ENCODE measurements at places on chromosomes 2 and 18.

GRCh38 chr2:1081451-1082225 is 131.0 kb downstream of the SNTG2 start:
- DNase-seq, result no peak

DNA sequence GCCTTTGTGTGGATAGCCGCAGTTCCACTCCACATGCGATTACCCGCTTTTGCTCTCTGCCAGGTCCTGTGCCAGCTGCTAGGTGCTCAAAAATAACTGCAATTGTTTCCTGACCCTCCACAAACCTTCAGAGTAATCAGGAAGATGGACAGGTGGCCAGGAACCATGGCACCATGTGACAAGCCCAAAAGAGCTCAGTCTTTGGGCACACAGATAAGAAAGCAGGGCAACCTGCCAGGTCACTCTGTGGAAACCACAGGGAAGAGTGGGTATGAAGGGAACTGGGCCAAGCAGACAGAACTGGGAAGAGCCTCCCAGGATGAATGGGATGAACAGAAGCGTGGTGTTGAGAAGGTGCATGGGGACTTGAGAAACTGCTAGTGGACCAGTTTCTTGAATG is 79.4 kb upstream of the AGAP1 start:
- no peak for DNase-seq

DNA sequence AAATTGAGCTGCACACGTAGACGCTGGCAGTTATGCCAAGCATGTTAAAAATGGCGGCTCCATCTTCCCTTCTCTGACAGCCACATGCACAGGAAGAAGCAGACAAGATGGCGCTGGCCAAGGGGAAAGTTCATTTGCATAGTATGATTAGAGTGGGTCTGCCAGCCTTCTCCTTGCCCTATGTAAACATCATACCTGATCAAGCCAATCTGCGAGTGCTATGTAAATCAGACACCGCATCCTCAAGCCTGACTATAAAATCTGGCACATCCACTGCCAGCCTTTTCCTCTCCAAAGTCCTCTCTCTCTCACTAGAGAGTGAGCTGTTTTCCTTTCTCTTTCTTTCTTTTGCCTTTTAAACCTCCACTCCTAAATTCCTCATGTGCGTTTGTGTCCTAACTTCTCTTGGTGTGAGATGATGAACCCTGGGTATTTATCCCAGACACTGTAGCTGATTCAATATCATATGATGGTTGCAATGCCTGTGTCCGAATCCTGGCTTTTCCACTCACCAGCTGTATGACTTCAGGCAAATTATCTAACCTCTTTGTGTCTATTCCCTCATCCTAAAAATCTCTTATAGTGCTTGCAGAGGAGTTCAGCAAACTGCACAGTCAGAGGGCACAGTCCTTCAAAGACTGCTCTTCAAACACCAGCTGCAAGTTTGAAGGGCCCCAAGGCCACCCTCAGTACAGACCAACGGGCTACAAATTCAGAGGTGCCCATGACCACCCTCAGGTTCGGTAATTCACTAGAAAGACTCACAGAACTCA is 39.3 kb upstream of the ITSN2 start:
- DNase-seq, result no peak

GRCh38 chr2:156189143-156189542 is 143.4 kb downstream of the NR4A2 start:
- DNase-seq, result no peak

DNA sequence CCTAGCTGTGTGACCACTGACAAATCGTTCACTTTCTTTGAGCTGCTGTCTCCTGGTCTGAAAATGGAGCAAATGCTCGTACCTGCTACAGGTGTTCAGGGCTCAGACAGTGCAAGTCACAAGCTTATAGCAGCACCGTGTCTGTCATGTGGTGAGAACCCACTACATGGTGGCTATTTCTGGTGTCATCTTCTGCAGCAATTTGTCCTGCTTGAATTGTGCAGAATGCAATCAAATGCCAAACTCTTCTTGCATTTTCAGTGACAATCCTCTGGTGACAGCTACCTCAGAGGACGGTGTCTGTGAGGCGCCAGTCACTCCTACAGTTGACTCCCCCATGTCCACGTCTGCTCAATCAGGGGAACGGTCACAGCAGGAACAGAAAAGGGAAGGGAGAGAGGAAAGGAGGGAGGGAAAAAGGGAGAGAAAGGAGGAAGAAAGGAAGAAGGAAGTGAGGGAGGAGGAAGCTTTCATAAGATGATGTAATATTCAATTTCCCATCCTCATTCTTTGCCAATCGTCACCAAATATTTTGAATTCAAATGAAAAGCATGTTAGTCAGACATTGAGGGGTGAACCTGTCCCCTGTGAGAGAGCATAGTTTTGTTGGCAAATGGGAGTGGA is 122.2 kb downstream of the BCL2 start:
- DNase-seq, result no peak

GRCh38 chr2:205957452-205958154 is 128.4 kb downstream of the INO80D start:
- no peak for DNase-seq

- no peak for DNase-seq
Measured at GRCh38 chr2:203648273-203648672, 58.2 kb upstream of the CD28 start.

DNA sequence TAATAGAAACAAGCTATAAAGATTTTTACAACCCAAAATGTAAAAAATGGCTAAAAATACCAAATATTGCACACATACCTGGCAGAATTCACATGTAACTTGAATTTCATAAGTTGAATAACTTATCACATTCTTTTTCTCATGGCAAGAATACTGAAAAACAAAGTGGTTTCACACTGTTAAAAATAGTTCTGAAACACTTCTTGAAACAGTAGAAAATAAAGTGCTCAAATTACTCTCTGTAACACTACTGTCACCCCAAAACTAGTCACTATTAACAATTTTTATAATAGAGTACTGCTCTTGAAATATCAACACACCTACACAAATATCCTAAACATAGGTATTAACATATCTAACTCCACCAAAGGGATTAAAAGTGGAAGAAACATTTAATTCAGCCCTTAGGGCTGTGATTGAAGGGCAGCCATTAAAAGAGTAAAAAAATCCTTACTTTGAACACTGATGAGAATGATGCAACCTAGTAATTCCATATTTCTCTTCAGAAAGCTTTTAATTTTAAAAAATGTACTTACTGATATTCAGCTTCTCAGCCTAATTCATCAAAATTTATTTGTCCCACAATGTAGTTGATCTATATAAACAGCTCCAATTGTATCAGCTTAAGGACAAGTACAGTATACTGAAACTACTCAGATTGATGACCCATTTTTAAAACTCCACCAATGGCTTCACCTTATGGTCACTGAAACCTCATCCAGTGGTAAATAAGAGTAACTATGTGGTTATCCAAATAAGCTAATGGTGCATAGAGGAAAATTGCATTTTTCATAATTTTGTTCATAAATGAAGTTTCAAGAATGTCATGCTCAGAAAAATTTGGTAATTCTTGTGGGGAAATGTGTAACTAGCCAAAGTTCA is 31.4 kb downstream of the ATF2 start:
- no peak for DNase-seq

GRCh38 chr2:222709191-222709891 is 37.9 kb downstream of the MOGAT1 start:
- peak; percentile 97 for DNase-seq

GRCh38 chr2:57160976-57161375 is 885.6 kb upstream of the VRK2 start:
- peak; percentile 75 for DNase-seq

DNA sequence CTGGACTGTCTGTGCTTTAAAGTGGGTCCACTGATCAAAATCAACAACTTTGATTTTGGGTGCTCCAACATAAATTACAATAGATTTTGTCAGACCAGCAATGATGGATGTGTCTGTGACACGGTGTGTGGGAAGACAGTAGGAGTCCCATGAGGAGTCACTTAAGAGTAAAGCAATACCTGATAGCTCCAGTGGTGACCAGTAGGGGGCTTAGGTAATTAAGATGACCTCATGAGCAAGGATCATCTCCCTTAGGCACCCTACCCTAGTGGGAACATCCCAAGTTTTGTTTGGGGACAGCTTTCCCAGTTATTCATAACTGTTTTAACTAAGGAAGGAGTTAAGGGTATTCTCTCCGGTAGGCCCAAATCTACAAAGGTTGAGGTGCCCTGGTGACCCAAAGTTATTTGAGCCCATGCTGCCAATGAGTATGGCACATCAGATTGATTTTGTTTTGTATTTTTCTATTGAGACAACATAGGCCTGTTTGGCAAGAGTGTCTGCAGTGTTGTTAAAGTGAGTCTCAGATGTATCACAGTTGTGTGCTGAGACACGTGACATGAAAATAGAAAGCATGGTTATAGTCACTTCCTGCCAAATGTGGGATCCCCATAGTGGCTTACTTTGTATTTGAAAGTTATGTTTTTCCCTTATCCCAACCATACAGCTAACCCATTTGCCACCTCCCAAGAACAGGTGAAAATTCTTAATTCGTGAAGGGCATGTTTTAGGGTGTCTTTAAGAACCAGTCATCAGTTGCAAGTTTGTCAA is 1337.6 kb upstream of the SLC39A10 start:
- DNase-seq, result peak; percentile 15

DNA sequence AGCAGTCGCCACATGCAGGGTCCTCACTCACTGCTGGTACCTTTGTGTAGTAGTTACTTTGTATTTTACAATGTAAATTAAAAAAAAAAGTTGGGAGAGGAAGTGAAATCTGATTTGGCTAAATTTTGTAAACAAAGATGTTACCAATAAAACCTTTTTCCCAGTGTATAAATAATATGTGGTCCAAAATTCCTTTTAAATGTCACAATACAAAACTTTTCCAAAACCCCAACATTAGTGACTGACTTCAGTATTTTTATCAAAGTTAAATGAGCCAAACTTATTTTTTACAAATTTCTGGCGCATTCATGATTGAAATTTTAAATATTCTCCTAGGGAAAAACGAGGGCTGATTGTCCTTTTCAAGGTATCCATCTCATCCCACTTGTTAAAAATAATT is 239.9 kb downstream of the AGAP1 start:
- DNase-seq, result no peak

DNA sequence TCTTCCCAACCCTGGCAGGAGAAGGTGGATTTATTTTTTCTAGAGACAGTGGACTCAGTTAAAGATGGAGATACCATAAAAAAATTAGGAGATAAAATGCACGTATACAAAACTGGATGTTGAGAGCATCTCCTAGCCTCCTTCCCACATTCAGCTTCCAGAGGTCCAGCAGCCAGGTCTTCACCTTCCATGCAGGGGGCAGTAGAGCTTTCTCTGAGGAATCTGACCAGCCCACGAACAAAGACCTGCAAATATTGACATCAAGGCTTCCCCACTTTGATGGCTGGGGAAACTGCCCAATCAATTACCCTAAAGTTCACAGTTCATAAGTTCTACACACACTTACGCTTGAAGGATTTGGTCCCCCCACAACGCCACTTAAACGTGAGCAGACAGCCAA is 24.5 kb downstream of the AQP4 start:
- no peak for DNase-seq

- no peak for DNase-seq
Measured at GRCh38 chr2:127626917-127627739, 18.8 kb upstream of the GPR17 start.

- peak; percentile 10 for DNase-seq
Measured at GRCh38 chr18:51278045-51278649, 80.7 kb upstream of the MEX3C start.

GRCh38 chr2:224645722-224646121 is 60.6 kb upstream of the CUL3 start:
- DNase-seq, result no peak

DNA sequence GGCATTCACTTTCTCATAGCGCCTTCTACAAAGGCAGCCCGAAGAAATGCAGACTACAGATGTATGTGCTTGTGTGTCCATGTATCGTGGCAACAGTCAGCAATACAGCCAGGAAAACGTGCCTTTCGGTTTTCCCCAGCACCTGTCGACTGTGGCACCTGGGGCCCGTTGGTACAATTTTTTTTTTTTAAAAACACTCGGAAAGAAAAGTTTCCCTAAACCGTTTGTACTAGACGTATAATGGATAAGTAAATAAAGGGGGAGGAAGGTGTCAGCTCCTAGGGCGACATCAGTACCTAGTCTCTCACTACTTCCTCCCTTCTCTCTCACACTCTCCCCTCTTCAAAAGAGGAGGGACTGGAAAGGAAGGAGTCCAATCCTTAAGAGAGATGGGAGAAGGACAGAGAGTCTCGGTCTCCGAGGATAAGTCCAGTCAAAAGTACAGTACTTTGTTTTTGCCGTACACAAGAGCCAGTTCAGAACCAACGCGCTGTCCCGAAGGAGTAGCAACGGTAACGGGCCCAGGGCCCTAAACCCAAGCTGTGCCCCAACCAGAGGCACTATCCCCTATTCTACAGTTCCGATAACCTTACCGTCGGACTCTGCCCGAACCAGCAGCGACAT is 759 bp downstream of the PPP4R3B start:
- peak; percentile 63 for DNase-seq

GRCh38 chr18:46892842-46893241 is 24.5 kb downstream of the PIAS2 start:
- DNase-seq, result no peak

DNA sequence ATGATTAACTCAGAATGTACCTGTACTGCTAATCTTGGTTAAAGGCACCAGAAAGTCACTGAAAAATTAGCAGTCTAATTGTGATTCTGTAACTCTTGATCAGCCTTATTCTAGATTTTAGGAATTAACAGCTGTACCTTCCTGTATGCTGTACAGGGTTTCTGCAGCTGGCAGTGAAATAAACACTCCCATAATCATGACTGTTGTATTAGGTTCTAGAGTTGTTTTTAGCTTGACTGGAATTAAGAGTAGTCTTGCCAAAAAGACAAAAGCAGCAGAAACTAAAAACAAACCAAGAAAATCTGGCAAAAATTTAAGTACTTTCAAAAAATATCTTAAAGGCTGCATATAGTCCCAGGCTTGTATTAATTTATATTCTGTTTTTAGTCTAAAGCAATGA is 103.5 kb downstream of the SOS1 start:
- no peak for DNase-seq

- DNase-seq, result no peak
Measured at GRCh38 chr18:5630057-5630899, 86.5 kb upstream of the EPB41L3 start.

- peak; percentile 69 for DNase-seq
Measured at GRCh38 chr2:86441882-86442641, 891 bp downstream of the KDM3A start.

DNA sequence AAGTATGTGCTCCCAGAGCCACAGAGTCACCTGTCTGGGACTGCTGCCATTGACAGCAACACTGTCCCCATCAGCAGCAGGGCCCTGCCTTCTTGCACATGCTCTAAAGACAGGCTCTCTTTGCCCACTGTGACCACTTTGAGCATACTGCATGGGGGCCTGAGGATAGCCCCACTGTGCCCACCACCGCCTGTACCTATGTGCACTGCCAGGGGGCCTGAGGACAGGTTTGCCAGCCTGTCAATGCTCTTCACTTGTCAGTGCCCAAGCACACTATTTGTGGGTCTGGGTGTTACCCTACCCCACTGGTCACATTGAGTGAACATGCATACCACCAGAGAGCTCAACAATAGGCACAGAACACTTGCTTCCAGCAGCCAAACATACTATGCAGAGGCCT is 1137.0 kb upstream of the FANCL start:
- DNase-seq, result no peak

- peak; percentile 58 for DNase-seq
Measured at GRCh38 chr2:174486563-174487107, at the start of gene GPR155. TSS of gene GPR155 (minus strand) at chr2:174487029. CDS start at chr2:174481956, 5,073 bp downstream.

- DNase-seq, result no peak
Measured at GRCh38 chr18:79223431-79223830, 154.2 kb downstream of the ATP9B start.

- no peak for DNase-seq
Measured at GRCh38 chr2:96655526-96655925, 13.0 kb downstream of the FER1L5 start.

GRCh38 chr2:227761740-227762476 is 16.2 kb downstream of the SCYGR8 start:
- no peak for DNase-seq

Measured in ELR (cell line).